ENCODE measurements at places on chromosomes 2 and 18. TPM values are rescaled to one million over a fixed set of nuclear protein-coding genes. Genes with fewer than 3 reads are reported as not detected.

The STARD6 gene
- total RNA-seq, result not detected

- no peaks in the 10 kb centered on the region for H3K4me1 ChIP-seq
- no peak overlapping the region for H3K4me3 ChIP-seq
- no peaks in the 10 kb centered on the region for H3K36me3 ChIP-seq
- no peak for DNase-seq
- H3K27me3 ChIP-seq, result no peaks in the 10 kb centered on the region
These were observed 248.3 kb downstream of the TTC32 start for GRCh38 chr2:19653509-19653908.

GRCh38 chr2:86557836-86558235 is 5.4 kb downstream of the CHMP3 start:
- H3K27me3 ChIP-seq, result no peaks in the 10 kb centered on the region
- H3K4me3 ChIP-seq, result no peak overlapping the region
- H3K27ac ChIP-seq, result no peak overlapping the region
- peaks cover 19% of the 10 kb centered on the region for H3K36me3 ChIP-seq
- no peak for DNase-seq

The SERPINB12 gene
- total RNA-seq, result not detected

DNA sequence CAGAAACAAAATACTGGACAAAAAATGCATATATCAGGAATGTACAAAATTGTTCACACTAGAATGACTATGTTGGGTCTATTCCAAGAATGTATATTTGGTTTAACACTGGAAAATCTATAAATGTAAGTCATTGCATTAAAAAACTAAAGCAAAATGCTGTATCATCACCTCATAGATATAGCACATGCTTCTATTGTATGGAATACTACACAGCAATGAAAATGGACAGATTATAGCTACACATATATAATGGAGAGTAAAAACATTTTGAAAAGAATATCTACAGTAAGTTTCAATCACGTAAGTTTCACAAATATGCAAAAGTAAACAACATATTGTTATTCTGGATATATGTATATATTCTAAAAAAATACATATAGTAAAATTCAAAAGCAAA is 91.8 kb downstream of the ACVR1C start:
- H3K4me3 ChIP-seq, result no peak overlapping the region
- DNase-seq, result no peak
- no peak overlapping the region for H3K27ac ChIP-seq
- no peaks in the 10 kb centered on the region for H3K4me1 ChIP-seq
- H3K27me3 ChIP-seq, result no peaks in the 10 kb centered on the region
- H3K36me3 ChIP-seq, result no peaks in the 10 kb centered on the region

- no peaks in the 10 kb centered on the region for H3K36me3 ChIP-seq
- no peak overlapping the region for H3K4me3 ChIP-seq
- peak overlapping the region; percentile 39 for H3K27ac ChIP-seq
- peak; percentile 98 for DNase-seq
- H3K4me1 ChIP-seq, result peaks cover 23% of the 10 kb centered on the region
- H3K27me3 ChIP-seq, result no peaks in the 10 kb centered on the region
These were observed 21.1 kb downstream of the PCARE start for GRCh38 chr2:29053223-29053622.

The SLC11A1 gene
- 0.09 TPM for total RNA-seq

GRCh38 chr2:172398440-172398839 is 28.9 kb upstream of the ITGA6 start:
- H3K27ac ChIP-seq, result no peak overlapping the region
- no peaks in the 10 kb centered on the region for H3K36me3 ChIP-seq
- no peak for DNase-seq
- H3K27me3 ChIP-seq, result no peaks in the 10 kb centered on the region

DNA sequence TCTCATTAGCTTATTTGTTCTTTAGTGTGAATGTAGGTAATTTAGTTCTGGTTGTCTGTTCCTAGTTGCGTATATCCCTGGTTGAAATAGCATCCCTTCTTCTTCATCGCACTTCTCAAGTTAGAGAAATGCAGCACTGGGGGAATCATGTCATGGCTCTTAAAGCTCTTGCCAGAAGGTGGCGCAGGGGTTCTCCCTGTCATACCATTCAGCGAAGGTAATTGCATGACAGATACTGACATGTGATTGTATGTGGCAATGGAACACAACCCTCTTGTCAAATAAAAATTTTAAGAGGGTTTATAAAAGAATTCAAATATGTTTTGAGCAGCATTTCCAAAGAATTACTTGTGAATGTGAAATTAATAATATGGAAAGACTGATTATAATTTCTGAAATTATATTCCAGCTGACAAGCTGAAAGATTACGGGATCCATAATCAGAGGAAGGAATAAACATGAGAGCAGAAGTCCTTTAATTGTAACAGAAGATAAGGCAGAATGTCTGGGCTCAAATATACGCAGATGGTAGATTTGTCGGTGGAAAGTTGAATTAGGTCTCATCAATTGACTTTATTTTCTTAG is 411.7 kb downstream of the DSEL start:
- peak; percentile 89 for DNase-seq
- no peak overlapping the region for H3K27ac ChIP-seq
- H3K4me3 ChIP-seq, result no peak overlapping the region
- H3K4me1 ChIP-seq, result no peaks in the 10 kb centered on the region

GRCh38 chr2:25308599-25308998 is 33.1 kb downstream of the DNMT3A start:
- DNase-seq, result no peak
- H3K4me3 ChIP-seq, result no peak overlapping the region
- H3K27me3 ChIP-seq, result no peaks in the 10 kb centered on the region
- H3K36me3 ChIP-seq, result no peaks in the 10 kb centered on the region
- no peak overlapping the region for H3K27ac ChIP-seq
- peaks cover 8% of the 10 kb centered on the region for H3K4me1 ChIP-seq

GRCh38 chr2:60414495-60415138 is 138.8 kb downstream of the BCL11A start:
- H3K36me3 ChIP-seq, result no peaks in the 10 kb centered on the region
- H3K27ac ChIP-seq, result no peak overlapping the region
- peaks cover 9% of the 10 kb centered on the region for H3K27me3 ChIP-seq
- no peak for DNase-seq

The DSEL gene
- total RNA-seq, result 3.9 TPM

The GBX2 gene
- total RNA-seq, result 0.18 TPM

DNA sequence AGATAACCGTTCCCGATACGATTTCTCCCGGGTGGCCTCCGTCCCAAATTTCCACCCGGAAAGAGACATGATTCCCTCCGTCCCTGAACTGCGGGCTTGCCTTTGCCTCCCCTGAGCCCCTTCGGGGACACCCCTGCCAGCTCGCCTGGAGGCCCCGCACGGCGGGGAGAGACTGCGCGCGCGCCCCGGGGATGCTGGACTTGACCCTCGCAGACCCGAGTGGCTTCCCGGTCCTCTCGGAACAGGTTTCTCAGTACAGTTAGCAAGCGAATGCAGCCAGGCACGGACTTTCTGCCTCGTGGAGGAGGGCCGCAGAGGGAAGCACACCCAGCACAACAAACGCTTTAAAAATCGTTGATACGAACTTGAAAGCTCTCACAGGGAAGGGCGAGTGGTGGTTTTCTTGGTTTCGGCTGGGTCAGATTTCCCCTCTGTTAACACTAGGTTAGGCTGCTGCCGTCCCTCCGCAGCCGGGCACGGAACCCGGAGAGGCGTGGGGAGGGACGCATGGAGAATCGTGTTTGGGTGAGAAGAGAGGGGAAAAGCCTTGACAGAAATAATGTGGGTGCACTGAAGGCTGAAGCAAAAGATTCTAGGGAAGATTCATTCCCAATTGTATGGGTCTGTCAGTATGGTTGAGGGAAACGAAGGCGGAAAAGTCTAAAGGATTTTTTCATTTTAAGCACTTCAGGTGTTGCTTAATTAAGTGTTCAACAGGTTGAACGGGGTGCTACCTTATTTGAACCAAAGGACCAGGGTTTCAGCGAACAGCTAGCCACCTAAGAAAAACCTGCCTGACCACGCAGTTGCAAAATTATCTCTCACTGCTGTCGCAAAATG is 916 bp downstream of the TNFRSF11A start:
- H3K4me1 ChIP-seq, result peaks cover 28% of the 10 kb centered on the region
- peak overlapping the region; percentile 90 for H3K4me3 ChIP-seq
- H3K27ac ChIP-seq, result no peak overlapping the region
- peak; percentile 72 for DNase-seq
- no peaks in the 10 kb centered on the region for H3K27me3 ChIP-seq

- no peak overlapping the region for H3K4me3 ChIP-seq
- H3K4me1 ChIP-seq, result peaks cover 10% of the 10 kb centered on the region
- no peak overlapping the region for H3K27ac ChIP-seq
- no peak for DNase-seq
- peaks cover 24% of the 10 kb centered on the region for H3K27me3 ChIP-seq
These were observed 131.4 kb upstream of the SIX2 start for GRCh38 chr2:45140675-45141074.

- no peaks in the 10 kb centered on the region for H3K36me3 ChIP-seq
- no peak overlapping the region for H3K4me3 ChIP-seq
- DNase-seq, result peak; percentile 67
- H3K4me1 ChIP-seq, result peaks cover 4% of the 10 kb centered on the region
- no peak overlapping the region for H3K27ac ChIP-seq
- no peaks in the 10 kb centered on the region for H3K27me3 ChIP-seq
These were observed 492.5 kb upstream of the ID2 start for GRCh38 chr2:8189316-8189715.

The CTIF gene
- total RNA-seq, result 22.6 TPM

- no peak overlapping the region for H3K4me3 ChIP-seq
- no peaks in the 10 kb centered on the region for H3K4me1 ChIP-seq
- H3K36me3 ChIP-seq, result no peaks in the 10 kb centered on the region
- peak; percentile 81 for DNase-seq
These were observed 80.0 kb downstream of the COPS8 start for GRCh38 chr2:237165405-237166276.

DNA sequence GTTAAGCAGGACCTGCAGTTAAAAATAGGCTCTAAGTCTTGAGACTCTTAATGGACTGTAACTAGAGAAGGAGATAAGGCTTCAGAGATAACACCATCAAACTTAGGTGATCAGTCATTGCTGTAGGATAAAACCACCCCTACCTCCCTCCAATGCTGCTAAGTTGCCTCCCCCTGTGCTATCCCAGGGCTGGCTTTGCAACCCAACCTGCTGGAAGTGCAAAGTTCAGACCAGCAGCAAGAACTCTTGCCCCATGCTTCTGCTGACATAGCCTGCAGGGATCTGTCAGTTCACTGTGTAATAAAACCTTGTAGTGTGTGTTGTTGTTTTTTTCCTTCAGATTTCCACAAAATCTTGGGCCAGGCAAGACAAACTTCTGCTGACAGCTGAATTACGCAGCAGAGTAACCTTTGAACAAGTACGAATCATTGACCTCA is 57.4 kb upstream of the EPB41L3 start:
- no peaks in the 10 kb centered on the region for H3K27me3 ChIP-seq
- peaks cover 4% of the 10 kb centered on the region for H3K4me1 ChIP-seq
- no peaks in the 10 kb centered on the region for H3K36me3 ChIP-seq
- no peak overlapping the region for H3K4me3 ChIP-seq
- H3K27ac ChIP-seq, result no peak overlapping the region
- peak; percentile 65 for DNase-seq

DNA sequence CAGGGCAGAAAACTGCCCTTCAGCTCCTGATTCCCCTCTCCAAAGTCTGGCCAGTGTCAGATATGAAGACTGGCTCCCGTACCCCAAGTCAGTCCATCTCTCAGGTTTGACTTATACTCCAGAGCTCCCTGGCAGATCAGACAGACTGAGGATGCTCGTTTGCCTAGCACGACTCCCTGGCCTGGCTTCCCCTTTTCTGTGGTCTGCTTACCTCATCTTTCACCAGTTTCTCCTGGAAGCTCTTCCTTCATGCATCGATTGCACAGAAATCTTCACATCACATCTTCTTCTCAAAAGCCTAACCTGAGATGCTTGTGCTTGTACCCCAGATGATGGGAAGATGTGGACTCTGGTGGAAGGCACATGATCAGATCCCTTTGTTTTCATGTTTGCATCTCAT is 387.9 kb upstream of the POU3F3 start:
- H3K4me1 ChIP-seq, result no peaks in the 10 kb centered on the region
- no peak overlapping the region for H3K27ac ChIP-seq
- H3K36me3 ChIP-seq, result no peaks in the 10 kb centered on the region
- no peak overlapping the region for H3K4me3 ChIP-seq
- no peak for DNase-seq

The FBLN7 gene
- total RNA-seq, result 3.6 TPM

- no peak overlapping the region for H3K27ac ChIP-seq
- H3K27me3 ChIP-seq, result no peaks in the 10 kb centered on the region
- no peaks in the 10 kb centered on the region for H3K36me3 ChIP-seq
- no peak for DNase-seq
- H3K4me3 ChIP-seq, result no peak overlapping the region
These were observed 41.1 kb downstream of the UPP2 start for GRCh38 chr2:158142568-158143332.

All from endodermal cell (in vitro differentiated cells).